Neural progenitor cell (in vitro differentiated cells): ENCODE measurements at places on chromosomes 1 and 21. TPM values are rescaled to one million over a fixed set of nuclear protein-coding genes. Genes with fewer than 3 reads are reported as not detected.

DNA sequence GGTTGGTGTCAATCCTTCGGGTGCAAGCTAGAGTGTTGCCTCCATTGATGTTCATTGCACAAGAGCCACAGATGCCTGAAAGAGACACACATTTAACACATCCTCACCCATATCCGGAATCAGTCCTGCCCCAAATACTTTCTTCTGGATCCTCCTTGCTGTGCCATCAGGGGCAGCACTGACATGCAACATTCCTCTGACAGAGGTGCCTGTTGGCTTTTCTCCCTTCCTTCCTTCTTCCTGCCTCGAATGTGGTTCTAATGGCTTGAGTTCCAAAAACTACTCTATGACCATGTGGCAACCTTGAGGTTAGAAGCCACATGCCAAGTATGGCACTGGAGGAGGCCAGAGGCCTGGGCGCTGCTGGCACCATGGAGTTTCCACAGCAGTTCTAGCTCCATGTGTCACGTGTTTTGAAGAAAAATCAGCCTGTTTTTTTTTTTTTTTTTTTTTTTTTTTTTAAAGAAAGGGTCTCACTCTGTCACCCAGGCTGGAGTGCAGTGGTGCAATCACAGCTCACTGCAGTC is 17.0 kb upstream of the ATP13A2 start:
- DNase-seq: no peak

DNA sequence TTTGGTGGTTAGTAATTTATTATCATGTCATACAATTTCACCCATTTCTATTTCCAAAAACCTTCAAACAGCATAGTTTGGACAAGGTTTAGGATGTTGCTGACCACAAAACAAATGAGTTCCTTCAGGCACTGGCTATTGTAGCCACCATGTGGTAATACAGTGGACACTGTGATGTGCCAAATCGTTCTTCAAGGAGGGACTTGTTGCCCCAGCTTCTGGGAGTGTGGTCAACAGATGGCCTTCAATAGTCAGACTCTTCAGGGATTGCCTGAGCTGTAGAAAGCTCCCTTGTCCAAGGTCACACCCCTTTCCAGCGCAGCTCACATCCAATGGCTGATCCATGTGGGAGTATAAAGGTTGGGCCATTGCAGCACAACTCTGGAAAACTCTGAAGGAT is 2.6 kb downstream of the PDE4B start:
- DNase-seq: no peak

The AZIN2 gene
- 1.3 and 5.8 TPM in 2 replicates for total RNA-seq

- peak; percentile 52 for DNase-seq
Observed at GRCh38 chr21:42833439-42833815, 45.9 kb downstream of the WDR4 start.

DNA sequence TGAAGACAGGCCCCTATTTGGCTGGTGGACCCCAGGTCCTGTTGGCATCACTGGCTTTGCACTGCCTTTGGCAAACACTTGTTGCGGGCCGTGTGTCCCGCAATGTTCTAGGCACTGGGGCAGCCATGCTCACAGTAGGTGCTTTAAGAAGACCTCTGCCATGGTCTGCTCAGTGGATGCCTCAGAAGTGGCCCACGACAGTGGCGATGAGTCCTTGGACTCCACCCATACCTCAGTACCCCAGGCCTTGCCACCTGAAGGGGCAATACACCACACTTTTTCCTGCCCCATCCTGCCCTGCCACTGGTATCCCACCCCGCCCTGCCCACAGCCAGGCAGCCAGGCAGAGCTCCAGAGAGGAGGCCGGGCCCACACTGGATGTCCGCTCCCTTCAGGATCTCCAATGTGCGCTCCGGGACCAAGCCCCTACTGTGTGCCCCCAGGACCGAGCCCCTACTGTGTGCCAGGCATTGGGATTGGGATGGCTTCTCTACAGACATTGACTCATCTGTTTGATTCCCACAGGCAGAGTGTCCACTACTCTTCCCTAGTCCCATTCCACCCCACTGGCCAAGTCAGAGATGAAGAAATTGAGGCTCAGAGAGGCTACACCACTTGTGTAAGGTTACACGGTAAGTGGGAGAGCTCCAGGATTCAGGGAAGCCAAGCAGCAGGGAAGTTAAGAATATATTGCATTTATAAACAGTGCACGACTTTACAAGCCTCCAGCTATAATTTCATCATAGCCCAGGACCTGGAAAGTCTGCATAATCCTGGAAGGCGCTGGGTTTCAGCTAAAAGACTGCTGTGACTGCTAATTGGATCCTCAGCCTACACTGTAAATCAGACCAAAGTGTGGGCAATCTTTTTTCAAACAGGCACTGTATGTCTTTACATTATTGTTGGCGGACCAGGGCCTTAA is 101.6 kb downstream of the DMRTB1 start:
- DNase-seq: no peak

The GPR161 gene
- total RNA-seq: 21.1 and 26.5 TPM in 2 replicates

DNA sequence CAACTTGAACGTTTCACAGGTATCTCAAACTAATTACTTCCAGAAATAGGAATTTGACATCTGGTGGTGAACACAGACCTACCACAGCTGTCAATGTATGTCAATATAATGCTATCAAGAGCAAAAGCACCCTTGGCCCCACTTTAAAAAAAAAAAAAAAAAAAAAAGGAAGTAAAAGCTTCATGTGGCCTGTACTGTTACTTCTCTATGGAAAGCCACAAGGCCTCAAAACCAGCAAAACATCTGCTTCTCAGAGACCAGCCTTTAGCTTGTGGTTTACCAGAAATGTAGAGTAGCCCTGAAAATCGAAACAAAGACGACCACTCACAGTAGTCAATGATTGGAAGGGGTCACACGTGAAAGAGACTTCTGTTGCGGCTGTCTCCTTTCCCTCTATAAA is 109.6 kb downstream of the SLC45A1 start:
- DNase-seq: no peak

- peak; percentile 96 for DNase-seq
Observed at GRCh38 chr1:37556712-37557196, at the start of gene DNALI1. Gene DNALI1 (plus strand): TSS chr1:37556940. CDS start chr1:37556995, 55 bp downstream.

The ICOSLG gene
- 0.22 and 0.25 TPM in 2 replicates for total RNA-seq

The PGLYRP3 gene
- total RNA-seq: not detected in 2 replicates

DNA sequence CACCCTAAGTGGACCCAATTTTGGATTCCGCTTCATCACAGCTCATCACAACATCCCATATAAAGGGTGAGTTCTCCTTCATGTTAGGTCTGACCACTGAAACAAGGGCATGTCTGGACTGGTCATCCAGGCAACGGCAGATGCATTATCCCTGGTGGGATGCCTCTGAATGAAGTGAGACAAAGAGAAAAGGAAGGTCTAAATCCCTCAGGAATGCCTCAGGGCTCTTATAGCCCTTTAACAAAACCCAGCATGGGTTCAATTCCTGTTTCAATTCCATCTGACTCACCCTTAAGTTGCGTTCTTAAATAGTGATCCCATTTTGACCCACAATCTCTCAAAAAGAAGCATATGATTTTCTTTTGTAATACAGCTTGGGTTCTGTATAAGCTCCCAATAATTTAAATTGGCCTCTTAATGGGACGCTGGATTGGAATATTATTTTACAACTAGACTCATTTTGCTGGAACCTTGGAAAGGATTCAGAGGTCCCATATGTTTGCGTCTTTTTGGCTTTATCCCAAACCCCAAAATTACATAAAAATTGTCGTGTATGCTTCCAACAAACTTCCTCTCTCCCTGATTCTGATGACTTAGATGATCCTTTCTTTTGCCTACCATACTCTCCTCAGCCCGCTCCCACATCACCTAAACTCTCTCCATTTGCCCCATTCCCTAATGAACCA is 287.4 kb upstream of the ZP4 start:
- DNase-seq: peak; percentile 91

The PIGP gene
- 10.1 and 25.8 TPM in 2 replicates for total RNA-seq

GRCh38 chr1:55426619-55427018 is 211.5 kb upstream of the USP24 start:
- no peak for DNase-seq

DNA sequence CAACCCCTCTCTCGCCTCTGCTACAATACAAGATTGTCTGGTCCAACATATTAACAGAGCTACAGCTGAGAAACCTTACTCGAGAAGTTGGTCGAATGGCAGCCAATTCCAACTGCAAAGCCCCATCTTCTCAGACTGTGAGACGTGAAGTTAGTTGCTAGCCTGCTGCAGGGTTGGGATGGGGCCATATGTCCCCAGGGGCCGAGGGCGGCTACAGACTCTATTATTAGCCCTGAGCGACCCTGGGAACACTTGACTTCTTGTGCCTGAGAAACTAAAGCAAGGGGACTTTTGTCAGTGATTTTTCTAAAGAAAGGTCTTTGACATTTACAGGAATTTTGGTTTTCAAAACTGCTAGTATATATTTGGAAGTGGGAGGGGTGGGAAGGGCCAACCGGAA is 13.7 kb downstream of the NCF2 start:
- DNase-seq: no peak

The FMO2 gene
- total RNA-seq: 0.47 TPM in 1 of 2 replicates, not detected in the other

GRCh38 chr1:143653429-143653802 is 318.4 kb downstream of the FAM72C start:
- DNase-seq: no peak

- DNase-seq: peak; percentile 15
Observed at GRCh38 chr21:25614441-25614840, 7.2 kb upstream of the MRPL39 start.
